Sigmoid colon (tissue), 7 donors: ENCODE measurements at places on chromosomes 12 and 14. TPM values are rescaled to one million over a fixed set of nuclear protein-coding genes. Genes with fewer than 3 reads are reported as not detected.

- DNase-seq = peak; percentile 47
These were observed 370.4 kb downstream of the ALG10 start for GRCh38 chr12:34392741-34393085.

- no peak for DNase-seq
These were observed 13.9 kb downstream of the PPP1R36 start for GRCh38 chr14:64563696-64564095.

Gene TNS2
- 117 TPM for total RNA-seq

Gene PRB3
- total RNA-seq = not detected

Gene TAS2R31
- 6.1 TPM for total RNA-seq

GRCh38 chr12:9039397-9039977 is 50.1 kb downstream of the KLRG1 start:
- no peak for DNase-seq

GRCh38 chr14:28782301-28782700 is 15.7 kb downstream of the FOXG1 start:
- no peak for DNase-seq

DNA sequence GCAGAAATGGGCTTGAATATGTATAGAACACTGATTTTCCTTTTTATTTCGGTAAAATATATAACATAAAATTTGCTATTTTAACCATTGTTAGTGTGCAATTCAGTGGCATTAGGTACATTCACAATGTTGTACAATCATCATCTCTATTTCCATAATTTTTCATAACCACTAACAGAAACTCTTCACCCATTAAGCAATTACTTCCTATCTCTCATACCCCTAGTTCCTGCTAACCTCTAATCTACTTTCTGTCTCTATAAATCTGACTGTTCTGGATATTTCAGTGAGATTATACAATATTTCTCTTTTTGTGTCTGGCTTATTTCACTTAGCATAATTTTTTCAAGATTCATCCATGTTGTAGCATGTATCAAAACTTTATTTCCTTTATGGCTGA is 8.9 kb upstream of the RNF212B start:
- DNase-seq = no peak

DNA sequence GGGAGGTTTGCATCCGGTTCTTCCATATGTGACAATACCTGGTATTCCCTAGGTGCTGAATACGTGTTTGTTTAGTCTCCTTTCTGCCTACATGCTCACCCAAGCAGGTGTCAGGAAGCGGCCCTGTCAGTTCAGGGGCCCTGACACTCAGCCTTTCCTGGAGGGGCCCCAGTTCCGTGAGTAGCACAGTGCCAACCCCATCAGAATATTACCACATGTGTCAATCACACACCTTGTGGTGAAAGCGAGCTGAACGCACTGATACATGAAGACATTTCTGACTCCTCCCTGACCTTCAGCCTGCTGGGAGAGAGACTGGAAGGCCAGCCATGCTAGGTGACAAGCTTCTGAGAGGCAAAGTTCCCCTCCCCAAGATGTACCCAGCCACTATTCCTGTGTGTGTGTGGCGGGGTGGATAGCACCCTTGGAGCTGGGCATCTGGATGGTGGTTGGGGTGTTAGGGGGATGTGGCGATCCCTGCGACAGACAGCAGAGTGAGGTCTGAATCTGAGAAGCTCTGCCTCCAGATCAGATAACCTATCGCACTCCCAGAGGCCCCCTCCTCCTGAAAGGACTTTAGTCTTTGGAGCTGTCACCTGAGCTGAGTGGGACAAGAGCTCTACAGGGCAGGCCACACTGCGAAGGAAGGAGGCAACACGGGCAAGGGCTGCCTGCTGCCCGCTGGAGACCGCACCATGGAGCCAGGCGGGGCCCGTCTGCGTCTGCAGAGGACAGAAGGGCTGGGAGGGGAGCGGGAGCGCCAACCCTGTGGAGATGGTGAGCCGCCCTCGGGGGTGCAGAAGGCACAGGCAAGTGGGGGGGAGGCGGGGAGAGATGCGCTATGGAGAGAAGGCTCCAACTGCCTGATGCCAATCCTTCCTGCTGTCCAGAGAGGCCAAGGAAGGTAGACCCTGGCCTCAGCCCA is at the start of gene SOAT2:
SOAT2 (plus strand) TSS at position 604 of the 925 bp plus-strand sequence; CDS start at position 696, 92 bp downstream.
- peak; percentile 58 for DNase-seq

DNA sequence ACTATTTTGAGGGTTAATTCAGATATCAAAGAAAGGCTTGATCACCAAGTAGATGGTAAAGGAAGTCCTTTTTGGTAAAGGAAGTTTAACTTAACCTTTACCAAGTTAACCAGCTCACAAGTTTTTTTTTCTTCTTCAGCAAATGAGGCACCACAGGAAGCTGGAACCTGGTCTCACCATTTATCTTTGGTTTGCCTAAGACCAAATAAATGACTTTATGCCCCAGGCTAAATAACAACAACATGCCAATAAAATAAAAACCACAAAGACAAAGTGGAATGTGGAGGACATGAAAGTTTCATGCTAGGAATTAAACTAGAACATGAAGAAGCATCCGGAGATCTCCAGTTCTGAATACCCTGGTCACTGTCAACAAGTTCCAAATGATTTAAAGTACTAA is 116.8 kb upstream of the PRICKLE1 start:
- no peak for DNase-seq

Gene ANKRD33
- total RNA-seq = not detected

Gene CLECL1
- total RNA-seq = not detected

- DNase-seq = no peak
These were observed 93.9 kb upstream of the RASSF8 start for GRCh38 chr12:25864306-25865276.

GRCh38 chr12:23813206-23813605 is 136.3 kb downstream of the SOX5 start:
- DNase-seq = no peak

GRCh38 chr14:104274806-104275205 is 136.4 kb downstream of the KIF26A start:
- DNase-seq = no peak

DNA sequence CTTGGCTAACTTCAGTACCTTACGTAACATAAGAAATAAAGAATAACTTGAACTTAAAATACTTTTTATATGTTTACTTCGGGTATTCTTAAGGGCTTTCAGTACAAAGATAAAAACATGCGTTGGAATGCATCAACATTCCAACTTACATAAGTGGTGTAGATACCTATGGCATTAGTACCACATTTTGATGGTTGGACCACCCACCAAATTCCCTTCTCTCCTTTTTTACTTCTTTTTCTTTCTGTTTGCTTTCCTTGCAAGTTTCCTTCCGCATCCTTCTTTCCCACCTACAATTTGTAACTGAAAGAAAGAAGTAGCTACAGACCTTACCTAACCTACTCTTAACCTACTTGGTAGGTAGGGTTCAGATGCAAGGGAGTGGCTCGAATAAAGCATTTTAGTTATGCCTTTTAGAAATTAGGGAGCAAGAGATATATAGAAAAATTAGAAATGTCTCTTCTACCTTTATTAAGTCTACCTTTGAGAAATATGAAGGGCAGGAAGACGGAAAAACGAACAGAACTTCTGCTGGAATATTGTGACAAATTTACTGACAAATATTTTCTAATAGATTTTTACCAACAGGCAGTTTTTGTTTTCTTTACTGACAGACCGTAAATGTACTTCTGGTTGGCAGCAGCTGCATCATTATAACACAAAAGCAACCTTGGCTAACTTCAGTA is 2.1 kb upstream of the ARHGAP5 start:
- DNase-seq = no peak

DNA sequence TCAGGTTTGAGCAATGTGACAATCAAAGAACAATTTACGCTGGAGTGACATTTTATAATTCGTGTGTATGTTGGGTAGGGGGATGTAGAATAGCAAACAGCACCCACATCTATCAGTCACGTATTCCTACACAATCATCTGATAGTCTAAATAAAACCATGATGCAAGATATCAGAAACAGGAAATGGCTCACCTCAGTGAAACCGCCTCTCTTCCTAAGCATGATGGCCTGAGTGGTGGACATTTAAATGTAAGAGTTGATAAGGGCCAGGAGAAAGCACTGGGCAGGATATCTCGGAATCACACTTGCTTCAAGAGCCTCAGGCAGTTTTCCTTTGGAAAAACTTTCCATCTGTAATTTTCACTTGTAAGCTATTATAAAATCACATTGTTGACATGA is 128.2 kb downstream of the GRIP1 start:
- DNase-seq = no peak
